ENCODE measurements at places on chromosomes 1 and 21. TPM values are rescaled to one million over a fixed set of nuclear protein-coding genes. Genes with fewer than 3 reads are reported as not detected.

The TNFRSF18 gene
- not detected for total RNA-seq

The LINGO4 gene
- 0.62 TPM for total RNA-seq

DNA sequence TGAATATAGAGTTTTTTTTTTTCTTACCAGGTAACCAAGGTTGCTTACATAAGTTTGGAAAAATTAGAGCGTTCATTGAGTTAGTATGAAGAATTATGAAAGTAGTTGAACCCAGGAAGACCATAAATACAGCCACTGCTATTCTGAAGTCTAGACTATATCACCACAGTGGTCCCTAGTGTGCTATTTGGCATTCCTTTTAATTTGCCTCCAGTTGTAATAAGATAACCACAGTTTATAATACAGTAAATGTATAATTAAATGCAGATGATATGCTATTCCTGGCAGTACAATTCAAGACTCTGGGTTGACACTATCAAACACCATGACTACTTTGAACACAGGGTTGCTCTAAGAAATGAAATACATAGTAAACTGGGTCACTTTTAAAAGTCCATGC is 270.5 kb downstream of the BRINP2 start:
- no peaks in the 10 kb centered on the region for H3K36me3 ChIP-seq
- DNase-seq: no peak
- no peaks in the 10 kb centered on the region for H3K4me1 ChIP-seq
- H3K4me3 ChIP-seq: no peak overlapping the region

The MXRA8 gene
- 27.5 TPM for total RNA-seq

DNA sequence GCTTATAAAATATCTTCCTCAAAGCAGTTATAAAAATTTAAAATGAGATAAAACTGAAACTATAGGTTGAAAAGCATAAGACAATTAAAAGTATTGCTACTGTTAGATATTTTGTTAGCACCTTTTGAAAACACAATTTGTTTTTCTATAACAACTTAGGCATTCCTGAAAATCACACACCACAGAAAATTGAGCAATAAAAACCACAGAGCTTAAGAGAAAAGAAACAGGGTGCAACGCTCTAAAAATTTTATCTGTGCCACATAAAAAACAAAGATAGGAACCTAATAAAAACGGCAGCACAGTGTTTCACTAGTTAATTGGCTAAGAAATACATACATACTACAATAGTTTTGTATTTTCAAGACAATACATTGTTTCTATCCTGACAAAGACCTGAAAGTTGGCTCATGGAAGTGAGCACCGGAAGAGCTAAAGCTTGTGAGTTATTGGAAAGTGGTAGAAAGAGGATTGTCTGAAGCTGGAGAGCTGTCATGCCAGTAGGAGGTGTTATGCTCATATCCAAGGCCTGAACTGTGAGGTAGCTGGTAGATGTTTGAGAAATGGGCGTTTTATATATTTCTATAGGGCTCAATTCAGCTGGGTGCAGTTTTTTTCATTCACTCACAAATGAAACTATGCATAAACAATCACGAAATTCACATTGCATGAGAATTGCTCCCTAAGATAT is 45.8 kb downstream of the RGS7 start:
- H3K27me3 ChIP-seq: no peaks in the 10 kb centered on the region
- no peak for DNase-seq
- H3K36me3 ChIP-seq: no peaks in the 10 kb centered on the region

The FAM78B gene
- 3.1 TPM for total RNA-seq

GRCh38 chr1:117014209-117014608 is 12.6 kb downstream of the CD101 start:
- DNase-seq: no peak
- H3K27me3 ChIP-seq: no peaks in the 10 kb centered on the region
- no peaks in the 10 kb centered on the region for H3K4me1 ChIP-seq
- H3K4me3 ChIP-seq: no peak overlapping the region
- no peaks in the 10 kb centered on the region for H3K36me3 ChIP-seq
- H3K27ac ChIP-seq: no peak overlapping the region

GRCh38 chr1:107486349-107486748 is 345.5 kb downstream of the NTNG1 start:
- H3K4me1 ChIP-seq: no peaks in the 10 kb centered on the region
- H3K27ac ChIP-seq: no peak overlapping the region
- no peak for DNase-seq
- peaks cover 1% of the 10 kb centered on the region for H3K27me3 ChIP-seq
- H3K36me3 ChIP-seq: no peaks in the 10 kb centered on the region

DNA sequence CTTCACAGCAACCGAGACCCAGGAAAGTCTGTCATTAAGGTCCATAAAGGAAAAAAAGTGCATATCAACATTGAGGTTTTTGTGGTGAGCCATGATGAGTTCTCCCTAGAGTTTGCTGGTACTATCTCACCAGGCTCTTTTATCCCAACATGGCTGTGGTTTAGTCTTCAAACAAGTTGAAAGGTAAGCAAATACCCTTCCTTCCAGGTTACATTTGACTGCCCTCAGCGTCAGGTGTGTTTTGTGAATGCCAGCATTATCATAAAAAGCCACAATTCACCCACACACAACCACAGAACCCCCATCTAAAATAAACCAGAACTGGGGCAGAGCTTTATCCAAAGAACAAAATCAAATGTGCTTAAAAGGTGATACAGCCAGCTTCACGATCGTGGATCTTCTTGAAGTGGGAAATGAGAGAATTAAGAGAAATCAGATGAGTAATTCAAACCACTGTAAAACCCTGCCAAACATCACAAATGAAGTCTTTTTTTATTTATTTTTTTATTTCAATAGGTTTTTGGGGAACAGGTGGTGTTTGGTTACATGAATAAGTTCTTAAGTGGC is 64.7 kb downstream of the SETD4 start:
- DNase-seq: no peak
- H3K4me3 ChIP-seq: no peak overlapping the region
- no peak overlapping the region for H3K27ac ChIP-seq
- no peaks in the 10 kb centered on the region for H3K36me3 ChIP-seq
- H3K27me3 ChIP-seq: peaks cover 26% of the 10 kb centered on the region

DNA sequence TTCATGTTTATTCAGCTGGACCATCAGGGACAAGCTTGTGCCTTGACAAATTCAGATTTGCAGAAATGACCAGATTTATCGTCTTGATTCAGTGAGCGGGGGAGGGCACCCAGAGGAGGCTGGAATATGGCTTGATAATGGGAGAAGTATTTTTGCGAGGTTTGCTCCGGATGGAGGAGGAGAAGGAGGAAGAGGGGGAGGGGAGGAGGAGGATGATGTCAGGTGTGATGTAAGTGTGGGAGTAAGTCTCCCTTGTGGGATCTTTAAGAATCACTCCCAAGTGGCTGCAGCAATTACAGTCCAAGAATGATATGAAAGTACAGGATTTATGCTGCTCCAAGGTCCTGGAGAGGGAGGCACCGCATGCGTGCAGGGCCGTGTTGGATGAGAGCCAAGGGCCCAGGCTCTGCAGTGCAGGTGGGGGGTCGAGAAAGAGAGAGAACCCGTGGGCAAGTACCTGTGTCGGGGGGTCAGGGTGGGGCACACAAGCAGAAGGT is 5.6 kb upstream of the ZNF496 start:
- no peak overlapping the region for H3K27ac ChIP-seq
- peaks cover 55% of the 10 kb centered on the region for H3K4me1 ChIP-seq
- DNase-seq: peak; percentile 43
- no peak overlapping the region for H3K4me3 ChIP-seq

- H3K4me3 ChIP-seq: no peak overlapping the region
- no peak overlapping the region for H3K27ac ChIP-seq
- H3K36me3 ChIP-seq: no peaks in the 10 kb centered on the region
- H3K4me1 ChIP-seq: no peaks in the 10 kb centered on the region
- no peaks in the 10 kb centered on the region for H3K27me3 ChIP-seq
- DNase-seq: no peak
Observed at GRCh38 chr1:57252597-57253294, 171.1 kb downstream of the DAB1 start.

GRCh38 chr1:6367381-6368012 is 26.1 kb downstream of the ACOT7 start:
- H3K27me3 ChIP-seq: no peaks in the 10 kb centered on the region
- no peak for DNase-seq
- no peak overlapping the region for H3K4me3 ChIP-seq
- peaks cover 4% of the 10 kb centered on the region for H3K4me1 ChIP-seq

GRCh38 chr1:208029381-208030287 is 118.7 kb upstream of the CD34 start:
- peak overlapping the region; percentile 83 for H3K27ac ChIP-seq
- H3K36me3 ChIP-seq: peaks cover 5% of the 10 kb centered on the region
- no peaks in the 10 kb centered on the region for H3K27me3 ChIP-seq

DNA sequence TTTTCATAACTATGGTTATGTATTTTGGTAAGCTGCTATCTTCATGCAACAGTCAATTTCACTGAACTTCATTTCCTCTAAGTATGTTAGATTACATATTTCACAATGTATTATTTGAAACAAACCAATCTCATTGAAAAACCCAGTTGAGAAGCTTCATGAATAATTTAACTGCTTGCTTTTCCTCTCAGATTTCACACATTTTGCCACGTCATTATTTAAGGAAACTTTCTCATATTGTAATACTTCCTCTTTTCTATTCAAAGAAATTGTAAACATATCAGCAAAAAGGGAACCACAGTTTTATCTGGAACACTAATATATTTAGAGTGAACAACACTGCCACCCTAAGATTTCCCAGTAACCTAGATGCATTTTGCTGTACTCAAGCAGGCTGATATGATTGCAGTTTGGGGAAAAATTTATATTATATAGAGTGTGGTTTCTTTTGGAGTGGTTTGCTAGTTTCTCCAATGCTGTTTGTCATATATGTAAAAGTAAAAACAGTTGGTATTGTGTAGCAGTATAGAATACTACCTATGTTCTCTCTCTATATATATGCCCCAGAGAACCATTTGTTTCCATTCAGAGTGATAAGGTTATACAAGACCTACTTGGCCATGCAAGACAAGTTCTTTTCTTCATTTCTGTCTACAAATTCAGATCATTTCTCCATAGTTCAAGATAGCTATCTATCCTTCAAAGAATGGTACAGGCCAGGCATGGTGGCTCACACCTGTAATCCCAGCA is 28.4 kb upstream of the AHCTF1 start:
- no peaks in the 10 kb centered on the region for H3K36me3 ChIP-seq
- H3K27me3 ChIP-seq: no peaks in the 10 kb centered on the region
- H3K4me3 ChIP-seq: no peak overlapping the region
- DNase-seq: no peak
- no peak overlapping the region for H3K27ac ChIP-seq
- no peaks in the 10 kb centered on the region for H3K4me1 ChIP-seq

GRCh38 chr1:201937624-201938213 is 8.6 kb downstream of the LMOD1 start:
- H3K4me3 ChIP-seq: no peak overlapping the region
- no peaks in the 10 kb centered on the region for H3K27me3 ChIP-seq
- H3K4me1 ChIP-seq: no peaks in the 10 kb centered on the region
- H3K36me3 ChIP-seq: no peaks in the 10 kb centered on the region
- peak overlapping the region; percentile 39 for H3K27ac ChIP-seq

DNA sequence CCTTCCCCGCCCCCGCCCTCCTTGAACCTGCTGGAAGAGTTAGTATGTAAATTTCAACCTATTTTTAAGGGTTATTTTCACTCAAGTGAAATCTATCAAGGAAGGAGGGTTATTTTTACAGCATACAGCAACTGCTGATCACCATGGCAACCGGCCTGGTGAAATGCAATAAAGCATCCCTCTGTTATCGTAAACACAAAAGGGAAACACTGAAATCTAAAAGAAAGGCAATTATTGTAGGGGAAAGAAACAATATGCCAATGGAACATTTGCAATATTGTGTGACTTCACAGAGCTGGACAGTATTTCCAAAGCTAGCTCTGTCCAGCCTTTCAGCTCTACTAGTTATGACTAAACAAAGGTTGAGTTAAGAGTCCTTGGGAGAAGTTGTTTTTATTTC is 588.3 kb upstream of the PBX1 start:
- no peak for DNase-seq
- no peaks in the 10 kb centered on the region for H3K27me3 ChIP-seq
- no peak overlapping the region for H3K4me3 ChIP-seq
- H3K27ac ChIP-seq: no peak overlapping the region

The DNAI4 gene
- total RNA-seq: 4.5 TPM
